ENCODE measurements at places on chromosomes 7 and 10.

- DNase-seq = no peak
Observed at GRCh38 chr7:50655490-50655889, 90.3 kb upstream of the DDC start.

- peak; percentile 38 for DNase-seq
Observed at GRCh38 chr10:68088740-68089139, 13.7 kb upstream of the HERC4 start.

DNA sequence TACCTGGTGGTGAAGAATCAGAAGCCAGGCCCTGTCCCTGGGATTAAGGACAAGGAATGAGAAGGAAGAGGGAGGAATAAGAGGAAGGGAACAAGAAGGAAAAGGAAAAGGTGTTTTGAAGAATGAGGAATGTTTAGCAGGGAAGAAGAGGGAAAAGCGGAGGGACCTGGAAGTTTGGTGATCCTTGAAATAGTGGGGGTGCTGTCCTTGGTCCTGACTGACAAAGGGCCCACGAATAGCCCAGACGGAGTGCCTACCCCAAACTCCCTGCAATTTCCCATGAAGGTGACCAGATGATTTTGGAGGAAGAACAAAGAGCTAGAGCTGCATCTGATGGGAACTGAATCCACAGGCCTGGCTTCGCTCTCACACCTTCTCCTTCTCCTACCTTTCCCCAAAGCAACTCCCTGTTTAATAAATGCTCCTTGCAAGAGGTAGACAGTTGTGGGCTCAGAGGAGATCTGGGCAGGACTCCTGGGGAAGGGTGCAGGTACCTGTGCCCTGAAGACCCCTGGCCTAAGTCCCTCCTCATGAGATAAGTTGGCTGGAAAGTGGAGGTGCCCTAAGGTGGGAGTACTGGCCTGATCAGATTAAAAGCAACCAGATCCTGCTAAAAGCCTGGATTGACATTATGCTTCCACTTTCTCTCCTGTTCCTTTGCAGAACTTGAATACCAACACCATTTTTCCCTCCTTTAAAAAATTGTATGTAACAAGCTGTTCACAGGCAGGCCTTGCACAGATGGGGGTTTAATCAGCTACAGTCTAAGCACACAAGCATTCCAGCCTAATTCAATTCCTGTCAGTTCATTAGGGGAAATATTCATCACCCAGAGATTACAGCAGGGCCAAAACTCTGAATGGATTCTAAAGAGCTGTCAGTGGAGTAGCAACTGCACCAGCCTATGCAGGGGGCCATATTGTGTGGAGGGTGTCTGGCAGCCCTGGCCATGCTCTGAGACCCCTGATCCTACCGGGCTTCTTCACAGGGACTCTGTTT, 19.4 kb downstream of the KAZALD1 start:
- DNase-seq = peak; percentile 35

GRCh38 chr10:110980807-110981206, 61.4 kb downstream of the SHOC2 start:
- no peak for DNase-seq

GRCh38 chr10:97659589-97659988, 19.1 kb downstream of the PI4K2A start:
- no peak for DNase-seq

DNA sequence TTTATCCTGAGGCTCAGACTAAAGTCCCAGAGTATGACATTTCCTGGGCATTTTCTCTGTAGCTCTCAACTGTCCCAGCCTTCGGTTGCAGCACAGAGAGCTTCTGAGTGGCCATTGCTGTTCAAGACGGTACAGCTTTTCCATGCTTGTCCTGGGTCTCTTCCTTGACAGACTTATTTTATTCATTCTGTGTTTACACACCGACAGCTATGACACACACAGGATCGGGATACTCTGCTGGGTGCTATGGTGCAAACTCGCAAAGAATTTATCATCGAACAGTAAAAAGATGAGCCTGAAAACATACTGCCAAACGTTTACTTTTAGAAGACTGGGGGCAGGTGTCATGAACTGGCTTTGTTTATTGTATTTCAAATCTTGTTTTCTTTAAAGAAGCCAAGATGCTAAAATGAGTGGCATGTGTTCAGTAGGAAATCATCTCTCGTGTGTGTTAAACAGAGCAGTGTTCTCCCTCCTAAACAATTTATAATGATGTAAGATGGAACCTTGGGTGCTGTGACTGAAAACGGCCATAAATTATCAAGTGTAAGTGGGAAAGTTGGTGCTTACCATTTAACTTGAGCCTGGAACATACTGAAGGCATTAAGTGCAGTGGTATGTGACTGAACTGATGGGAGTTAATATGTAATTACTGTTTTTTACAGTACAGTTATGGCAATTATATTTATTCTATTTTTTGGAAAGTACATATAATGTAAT, 120.8 kb downstream of the CELF2 start:
- DNase-seq = no peak

DNA sequence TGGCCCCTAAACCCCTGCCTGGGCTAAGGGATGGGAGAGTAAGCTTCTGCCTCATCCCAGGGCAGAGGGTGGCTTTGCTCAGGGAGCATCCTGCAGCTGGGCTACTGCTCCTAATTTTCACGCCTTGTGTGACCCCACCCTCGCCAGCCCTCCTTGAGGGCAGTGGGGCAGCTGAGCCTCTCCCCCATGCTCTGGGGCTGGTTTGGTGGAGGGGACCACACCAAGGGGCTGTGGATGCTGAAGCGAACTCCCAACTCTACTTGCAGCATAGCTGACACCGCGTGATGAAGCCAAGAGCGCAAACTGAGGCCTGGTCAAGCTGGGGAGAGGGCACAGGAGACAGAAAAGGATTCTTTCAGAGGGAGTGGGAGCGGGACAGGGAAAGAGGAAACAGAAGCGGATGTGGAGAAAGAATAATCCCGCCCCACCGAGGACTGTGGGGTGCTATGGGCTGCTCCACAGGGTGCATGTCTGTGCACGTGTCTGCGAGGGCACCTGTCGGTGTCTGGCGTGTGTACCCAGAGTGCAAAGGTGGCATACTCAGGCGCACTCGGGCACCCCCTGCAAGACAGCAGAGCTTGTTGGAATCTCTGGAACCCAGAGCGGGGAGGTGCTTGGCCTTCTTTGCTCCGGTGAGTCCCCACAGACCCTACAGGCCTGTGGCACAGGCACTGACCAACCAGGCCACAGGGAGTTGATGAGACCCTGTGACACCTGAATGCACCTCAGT, 19.4 kb upstream of the RASGEF1A start:
- DNase-seq = no peak

DNA sequence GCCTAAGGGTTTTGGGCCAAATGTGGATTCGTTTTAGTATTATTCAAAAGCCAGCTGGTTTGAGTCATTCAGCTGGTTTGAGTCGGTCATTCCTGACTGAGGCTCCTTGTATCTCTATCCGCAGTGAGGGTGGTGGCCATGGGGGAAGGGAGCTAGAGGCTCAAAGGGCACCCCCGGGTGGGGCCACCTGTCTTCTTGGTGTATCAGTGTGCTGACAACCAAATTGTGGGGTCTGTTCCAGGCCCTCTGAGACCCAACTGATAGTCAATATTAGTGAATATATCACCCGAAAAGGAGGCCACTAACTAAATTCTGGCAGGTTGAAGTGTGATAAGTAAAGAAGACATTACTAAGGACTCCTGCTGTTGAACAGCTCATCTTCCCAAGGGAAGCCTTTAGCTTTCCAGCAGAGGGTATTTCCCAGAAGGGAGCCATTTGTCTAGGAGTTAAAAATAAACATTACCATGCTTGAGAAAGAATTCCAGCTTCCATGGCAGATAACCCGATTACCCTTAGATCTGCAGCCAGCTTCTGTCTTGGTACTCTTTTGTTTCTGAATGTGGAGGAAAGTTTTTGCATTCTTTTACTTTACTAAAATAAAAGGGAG, 29.9 kb upstream of the DDX50 start:
- DNase-seq = peak; percentile 77

DNA sequence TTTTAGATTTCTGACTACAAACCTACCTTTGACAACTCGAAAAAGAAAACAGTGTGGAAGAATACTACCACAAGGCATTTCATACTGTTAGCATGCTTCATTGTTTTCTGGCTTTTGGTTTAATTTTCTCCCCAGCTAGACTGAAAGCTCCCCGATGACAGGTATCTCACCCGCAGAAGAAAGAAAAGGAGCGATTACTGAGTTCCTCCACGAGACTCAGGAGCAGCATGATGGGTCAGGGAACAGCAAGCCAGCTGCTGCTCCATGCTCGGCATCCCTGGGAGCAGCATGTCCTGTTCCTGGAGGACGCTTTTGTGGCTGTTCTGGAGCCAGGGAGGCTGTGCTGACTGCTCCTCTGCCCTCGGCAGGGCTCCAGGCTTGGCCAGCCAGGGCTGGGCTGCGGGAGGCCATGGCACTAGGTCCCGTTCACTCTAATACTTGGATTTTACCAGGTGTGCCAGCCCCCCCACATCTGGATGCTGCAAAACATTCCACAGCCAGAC, 133.4 kb downstream of the PRKAG2 start:
- no peak for DNase-seq

DNA sequence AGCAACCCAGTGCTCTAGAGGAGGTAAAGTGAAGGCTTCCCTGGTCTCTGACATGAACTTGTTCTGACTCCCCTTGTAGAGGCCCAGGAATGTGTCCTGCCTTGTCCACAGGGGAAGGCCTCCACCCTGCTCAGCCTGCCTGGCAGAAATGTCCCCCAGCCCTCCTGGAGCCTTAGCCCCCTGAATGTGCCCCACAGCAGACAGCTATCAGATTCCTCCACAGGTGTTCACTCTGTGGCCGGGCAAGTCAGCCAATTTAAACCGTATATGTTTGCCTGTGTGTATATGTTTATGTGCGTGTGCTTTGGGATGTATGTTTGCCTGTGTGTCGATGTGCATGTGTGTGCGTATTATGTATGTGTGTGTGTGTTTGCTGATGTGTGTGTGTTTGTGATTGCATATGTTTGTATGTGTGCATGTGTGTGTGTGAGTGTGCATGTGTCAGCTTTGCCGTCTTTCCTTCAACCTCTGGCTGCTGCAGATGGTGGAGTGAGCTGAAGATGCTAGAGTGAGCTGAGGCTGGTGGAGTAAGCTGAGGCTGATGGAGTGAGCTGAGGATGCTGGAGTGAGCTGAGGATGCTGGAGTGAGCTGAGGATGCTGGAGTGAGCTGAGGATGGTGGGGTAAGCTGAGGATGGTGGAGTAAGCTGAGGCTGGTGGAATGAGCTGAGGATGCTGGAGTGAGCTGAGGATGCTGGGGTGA, 68.9 kb upstream of the ANTXRL start:
- DNase-seq = no peak

GRCh38 chr10:44951576-44952226, 7.9 kb upstream of the RASSF4 start:
- DNase-seq = no peak

GRCh38 chr7:17444151-17444550, 145.7 kb downstream of the AHR start:
- DNase-seq = no peak

- DNase-seq = no peak
Observed at GRCh38 chr10:96670786-96671185, 49.5 kb downstream of the PIK3AP1 start.

GRCh38 chr10:43348511-43349312, 22.7 kb upstream of the FXYD4 start:
- DNase-seq = peak; percentile 86

DNA sequence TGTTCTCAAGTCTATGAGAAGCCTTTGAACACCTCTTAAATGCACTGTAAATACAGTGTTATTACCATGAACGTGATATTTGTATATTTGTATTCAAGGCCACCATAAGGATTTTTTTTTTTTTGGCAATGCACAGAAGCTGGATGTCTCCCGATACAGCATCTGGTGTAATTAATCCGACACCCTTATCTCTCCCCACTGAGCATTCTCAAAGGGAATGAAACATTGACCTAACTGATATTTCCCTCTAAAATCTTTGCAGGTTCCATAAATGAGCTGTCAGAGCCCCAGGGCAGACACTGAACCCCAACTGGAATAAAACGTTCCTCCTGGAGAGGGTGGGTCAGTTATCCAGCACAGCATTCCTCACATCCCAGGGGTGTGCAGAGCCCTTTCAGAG, 316.6 kb downstream of the PAXIP1 start:
- DNase-seq = no peak

- DNase-seq = no peak
Observed at GRCh38 chr10:35329520-35329919, 6.8 kb upstream of the CCNY start.

GRCh38 chr10:101779544-101780186, 3.6 kb downstream of the NPM3 start:
- DNase-seq = no peak

DNA sequence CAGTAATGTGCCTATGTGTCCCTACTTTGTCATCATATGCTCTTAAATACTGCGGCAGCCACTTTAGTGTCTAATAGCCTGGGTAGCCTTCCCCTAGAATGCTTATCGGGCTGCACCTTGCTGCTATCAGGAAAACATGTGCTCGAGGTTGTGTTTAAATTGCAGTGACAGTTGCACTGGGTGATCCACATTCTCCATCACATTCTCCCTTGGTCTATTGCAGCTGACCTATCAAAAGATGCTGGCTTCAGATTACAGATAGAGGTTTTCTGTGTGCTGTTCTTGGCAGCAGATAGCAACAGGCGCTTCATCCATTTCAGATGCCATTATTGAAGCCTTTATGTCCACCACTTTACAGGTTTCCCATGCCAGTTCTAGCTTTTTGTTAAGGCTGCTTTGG, 130.1 kb upstream of the MDFIC start:
- DNase-seq = no peak

DNA sequence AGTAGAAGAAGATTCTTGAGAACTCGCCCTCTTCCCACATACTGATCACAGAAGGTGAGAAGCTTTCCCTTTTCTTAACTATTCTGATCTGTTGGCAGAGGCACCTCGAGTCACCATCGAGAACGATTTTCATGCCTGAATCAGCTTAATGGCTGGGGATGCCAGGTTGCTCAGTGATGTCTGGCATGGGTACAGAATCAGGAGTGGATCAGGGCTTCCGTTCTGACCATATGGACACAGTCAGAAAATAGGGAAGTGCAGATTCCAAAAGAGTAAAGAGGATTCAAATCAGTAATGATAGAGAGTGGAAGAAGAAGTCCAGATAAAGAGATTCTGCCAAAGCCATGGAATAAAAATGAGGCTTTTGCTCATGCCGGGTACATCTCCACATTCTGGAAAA, 52.0 kb upstream of the GRB10 start:
- DNase-seq = no peak

- DNase-seq = no peak
Observed at GRCh38 chr7:23539494-23539907, 7.7 kb upstream of the TRA2A start.

GRCh38 chr7:51290702-51291540, 25.7 kb downstream of the COBL start:
- no peak for DNase-seq

GRCh38 chr7:80374321-80374720, 137.5 kb downstream of the GNAT3 start:
- no peak for DNase-seq
